ENCODE measurements at places on chromosomes 16 and 17.

DNA sequence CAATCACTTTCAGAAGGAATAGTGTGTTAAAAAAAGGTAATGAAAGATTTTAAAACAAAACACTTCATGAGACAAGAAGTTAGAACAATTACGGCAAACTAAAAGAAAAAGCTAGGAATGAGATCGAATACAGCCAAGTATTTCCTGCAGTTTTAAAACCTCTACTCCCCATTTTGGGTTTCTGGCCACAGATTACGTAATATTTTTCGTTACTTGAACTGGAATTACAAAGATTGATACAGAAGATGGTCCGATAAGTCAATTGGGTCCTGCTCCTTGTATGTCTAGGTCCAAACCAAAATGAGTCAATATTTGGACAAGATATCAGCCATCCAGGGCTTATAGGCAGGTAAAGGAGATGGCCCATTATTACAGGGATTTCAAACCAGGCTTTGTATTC lies 52.2 kb downstream of the SIAH1 start:
- no peak for DNase-seq

- DNase-seq: no peak
Observed at GRCh38 chr16:85276721-85277120, 164.4 kb upstream of the CIBAR2 start.

DNA sequence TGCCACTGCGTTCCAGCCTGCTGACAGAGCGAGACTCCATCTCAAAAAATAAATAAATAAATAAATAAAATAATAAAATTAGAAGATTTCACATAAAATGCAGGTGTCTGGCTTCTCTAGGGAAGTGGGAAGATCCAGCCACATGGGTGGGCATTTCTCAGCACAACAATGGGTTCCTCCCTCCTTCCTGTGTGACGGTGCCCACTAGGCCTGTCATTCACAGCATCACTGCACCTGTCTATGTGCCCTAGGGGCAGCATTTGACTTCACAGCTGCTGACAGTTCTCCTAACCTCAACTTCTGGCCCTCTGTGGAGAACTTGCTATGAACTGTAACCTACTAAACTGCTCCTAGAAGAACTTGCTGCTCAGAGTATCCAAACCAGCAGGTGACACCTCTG lies 3.0 kb downstream of the ABHD15 start:
- DNase-seq: no peak

- DNase-seq: no peak
Observed at GRCh38 chr17:29048440-29049368, 5.8 kb downstream of the PIPOX start.

DNA sequence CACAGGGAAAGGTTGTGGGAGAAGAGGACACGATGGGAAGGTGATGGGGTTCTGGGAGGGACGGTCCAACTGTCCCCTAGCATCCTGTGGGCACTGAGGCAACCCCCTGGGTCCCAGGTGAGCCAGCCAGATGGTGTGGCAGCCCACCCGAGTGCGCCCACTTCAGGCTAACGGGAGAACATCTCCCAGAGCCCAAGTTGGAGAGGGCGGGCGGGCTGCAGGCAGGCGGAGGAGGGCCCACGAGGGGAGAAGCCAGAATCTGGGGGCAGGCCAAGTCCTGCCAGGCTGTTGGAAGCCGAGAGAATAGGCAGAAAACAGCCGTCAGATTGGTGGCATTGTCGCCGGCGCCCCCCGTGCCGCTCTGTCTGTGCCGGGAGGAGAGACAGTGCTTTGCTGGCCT lies 13.8 kb upstream of the ABCC3 start:
- no peak for DNase-seq

GRCh38 chr16:65059406-65059980 lies 62.4 kb downstream of the CDH11 start:
- DNase-seq: no peak

DNA sequence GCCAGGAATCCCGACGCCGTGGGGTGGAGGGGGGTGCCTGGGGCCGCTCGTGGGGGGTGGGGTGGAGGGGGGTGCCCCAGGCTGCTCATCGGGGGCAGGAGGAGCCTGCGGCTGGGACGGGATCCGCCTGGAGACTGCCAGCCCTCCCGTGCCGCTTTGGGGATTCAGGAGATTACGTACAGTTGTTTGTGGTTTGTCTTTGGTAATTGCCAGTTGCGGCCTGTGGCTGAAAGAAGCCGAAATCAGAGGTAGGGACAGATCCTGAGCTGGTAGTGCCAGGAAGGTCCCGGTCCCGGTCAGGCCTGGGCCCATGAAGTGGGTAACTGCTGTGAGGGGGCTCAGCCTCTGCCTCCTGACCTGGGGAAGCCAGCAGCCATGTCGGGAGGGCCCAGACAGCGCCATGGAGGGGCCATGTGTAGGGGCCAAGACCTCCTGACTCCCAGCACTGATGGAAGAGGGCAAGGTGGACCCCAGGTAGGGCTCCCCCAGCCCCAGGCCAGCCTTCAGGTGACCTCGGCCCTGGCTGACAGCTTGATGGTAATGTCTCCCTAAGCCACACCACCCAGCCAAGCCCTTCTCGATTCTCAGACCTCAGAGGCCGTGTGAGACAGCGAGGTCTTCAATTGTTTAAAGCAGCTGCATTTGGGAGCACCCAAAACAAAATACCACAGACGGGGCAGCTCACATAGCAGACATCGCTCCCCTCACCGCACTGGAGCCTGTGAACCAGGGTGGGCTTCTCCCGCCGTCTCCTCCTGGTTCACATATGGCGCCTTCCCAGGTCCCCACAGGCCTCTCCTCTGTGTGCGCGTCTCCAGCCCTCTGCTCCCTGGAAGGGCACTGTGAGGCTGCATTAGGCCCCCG lies 34.9 kb upstream of the SSTR5 start:
- DNase-seq: no peak

- no peak for DNase-seq
Observed at GRCh38 chr17:42185621-42185930, 324 bp upstream of the HCRT start.

GRCh38 chr16:59697761-59698160 lies 963.6 kb upstream of the GOT2 start:
- no peak for DNase-seq

DNA sequence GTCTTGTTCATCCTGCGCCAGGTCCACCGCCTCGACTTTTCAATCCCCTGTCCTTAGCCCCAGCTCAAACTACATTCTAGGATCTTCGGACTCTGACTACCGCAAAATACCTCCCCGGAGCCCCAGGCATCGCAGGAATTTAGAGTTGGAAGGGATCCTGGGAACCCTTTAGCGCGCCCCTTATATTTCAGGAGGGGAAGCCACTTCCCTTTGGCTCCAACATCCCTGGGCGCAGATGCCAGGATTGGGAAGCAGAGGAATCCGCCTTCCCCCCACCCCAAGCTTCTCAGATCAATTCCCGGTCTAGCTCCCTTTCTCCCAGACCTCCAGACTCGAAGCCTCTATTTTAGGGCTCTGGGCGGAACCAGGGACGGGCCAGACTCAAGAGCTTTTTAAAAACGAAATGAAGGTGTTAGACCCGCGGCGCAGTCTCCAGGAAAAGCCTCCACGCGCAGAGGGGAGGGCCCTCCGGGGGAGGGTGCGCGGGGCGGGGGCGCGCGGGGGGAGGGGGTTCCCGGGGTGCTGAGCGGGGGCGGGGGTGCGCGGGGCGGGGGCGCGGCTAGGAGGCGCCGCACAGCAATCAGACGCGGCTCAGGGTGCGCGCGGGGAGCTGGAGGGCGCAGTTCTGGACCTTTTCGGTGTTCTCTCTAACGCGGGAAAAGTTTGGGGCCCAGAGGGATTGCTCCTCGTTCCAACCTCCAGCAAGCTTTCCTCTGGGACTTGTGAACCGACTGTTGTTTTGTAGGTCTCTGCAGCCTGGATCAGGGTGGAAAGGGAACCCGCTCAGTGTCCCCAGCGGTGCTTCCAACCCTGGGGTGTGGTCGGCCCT lies 1.6 kb downstream of the AHSP start:
- DNase-seq: peak; percentile 28

DNA sequence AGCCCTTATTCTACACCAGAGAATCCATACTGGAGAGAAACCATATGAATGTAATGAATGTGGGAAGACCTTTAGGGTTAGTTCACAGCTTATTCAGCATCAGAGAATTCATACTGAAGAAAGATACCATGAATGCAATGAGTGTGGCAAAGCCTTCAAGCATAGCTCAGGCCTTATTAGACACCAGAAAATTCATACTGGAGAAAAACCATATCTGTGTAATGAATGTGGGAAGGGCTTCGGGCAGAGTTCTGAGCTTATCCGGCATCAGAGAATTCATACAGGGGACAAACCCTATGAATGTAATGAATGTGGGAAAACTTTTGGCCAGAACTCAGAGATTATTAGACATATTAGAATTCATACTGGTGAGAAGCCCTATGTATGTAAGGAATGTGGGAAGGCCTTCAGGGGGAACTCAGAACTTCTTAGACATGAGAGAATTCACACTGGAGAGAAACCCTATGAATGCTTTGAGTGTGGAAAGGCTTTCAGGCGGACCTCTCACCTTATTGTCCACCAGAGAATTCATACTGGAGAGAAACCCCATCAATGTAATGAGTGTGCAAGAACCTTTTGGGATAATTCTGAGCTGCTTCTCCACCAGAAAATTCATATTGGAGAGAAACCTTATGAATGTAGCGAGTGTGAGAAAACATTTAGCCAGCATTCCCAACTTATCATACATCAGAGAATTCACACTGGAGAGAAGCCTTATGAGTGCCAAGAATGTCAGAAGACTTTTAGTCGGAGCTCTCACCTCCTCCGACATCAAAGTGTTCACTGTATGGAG lies 14.1 kb downstream of the ZFP3 start:
- no peak for DNase-seq

- DNase-seq: no peak
Observed at GRCh38 chr16:53559270-53559951, 56.4 kb upstream of the AKTIP start.

- DNase-seq: no peak
Observed at GRCh38 chr17:76410328-76410965, 26.0 kb downstream of the SPHK1 start.

DNA sequence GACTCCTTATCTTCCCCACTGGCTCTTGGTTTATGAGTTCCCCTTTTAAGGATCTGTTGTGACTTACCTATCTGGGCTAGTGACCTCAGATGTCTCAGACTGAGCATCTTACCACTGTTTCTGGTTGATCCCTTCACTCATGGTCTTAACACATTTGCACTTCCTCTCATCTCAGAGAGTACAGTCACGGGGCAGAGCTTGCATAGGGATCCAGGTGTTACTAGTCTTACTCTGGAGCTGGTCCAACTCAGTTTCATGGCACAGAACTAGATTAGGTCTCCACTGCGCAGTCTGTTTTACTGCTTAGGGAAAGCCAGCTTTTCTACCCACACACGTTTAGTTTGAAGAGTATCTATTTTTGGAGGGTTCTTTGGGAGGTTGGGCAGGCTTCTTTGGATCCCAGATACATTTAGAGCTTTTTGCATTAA lies 10.2 kb downstream of the GABARAPL2 start:
- no peak for DNase-seq
